Right atrium auricular region (tissue), 2 donors: ENCODE measurements at places on chromosomes 2 and 18.

DNA sequence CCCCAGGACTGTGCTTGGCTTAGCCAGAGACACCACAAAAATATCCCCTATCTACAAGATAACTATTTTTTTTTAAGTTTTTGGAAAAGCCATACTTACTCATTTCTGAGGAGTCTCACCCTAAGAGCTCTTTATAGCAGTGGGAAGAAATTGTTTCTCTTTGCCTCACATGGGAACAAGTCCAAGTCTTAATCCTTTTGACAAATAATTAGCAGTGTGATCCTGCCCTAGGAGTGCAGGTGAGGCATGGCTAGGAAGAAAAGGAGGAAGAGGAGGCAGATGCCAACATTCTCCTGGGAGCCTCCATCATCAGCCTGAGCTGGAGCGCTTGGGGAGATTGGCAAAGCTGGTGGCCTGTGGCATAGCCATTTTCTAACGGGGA lies 115.6 kb downstream of the STPG4 start:
- no peak for DNase-seq

- DNase-seq, result no peak
Measured at GRCh38 chr2:45578056-45578843, 32.8 kb downstream of the SRBD1 start.

DNA sequence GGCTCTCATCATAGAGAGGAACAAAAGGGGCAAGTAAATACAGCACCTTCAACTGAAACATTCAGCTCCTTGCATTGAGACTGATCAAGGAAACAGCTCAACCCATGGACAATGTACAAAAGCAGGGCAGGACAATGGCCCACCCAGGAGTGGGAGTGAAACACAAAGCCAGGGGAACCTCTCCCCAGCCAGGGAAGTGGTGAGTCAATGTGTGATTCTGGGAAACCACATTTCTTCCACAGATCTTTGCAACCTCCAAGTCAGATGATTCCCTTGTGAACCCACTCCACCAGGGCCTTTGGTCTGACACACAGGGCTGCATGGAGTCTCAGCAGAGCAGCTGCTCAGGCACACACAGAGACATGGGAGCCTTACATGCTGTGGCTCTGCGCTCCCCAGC lies 294.5 kb downstream of the NR4A2 start:
- DNase-seq, result no peak

- no peak for DNase-seq
Measured at GRCh38 chr2:193891023-193891422, 1696.3 kb upstream of the TMEFF2 start.

DNA sequence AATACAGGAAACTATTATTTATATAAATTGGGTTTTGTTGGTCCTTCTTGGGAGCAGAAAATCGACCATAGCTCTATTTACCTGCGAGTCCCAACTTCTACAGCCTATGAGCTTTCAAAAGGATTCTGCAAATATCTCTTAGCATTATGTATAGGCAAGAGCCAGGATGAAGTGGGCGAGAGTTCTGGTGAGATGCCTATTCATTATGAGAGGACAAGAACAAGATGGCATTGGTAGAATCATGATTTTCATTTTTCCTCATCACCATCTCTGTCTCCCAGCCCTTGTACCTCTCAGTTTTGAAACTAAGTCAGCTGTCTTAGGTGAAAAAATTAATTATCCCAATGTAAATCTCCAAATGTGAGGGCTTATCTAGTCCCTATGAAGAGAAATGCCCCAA lies 25.0 kb downstream of the WIPF1 start:
- DNase-seq, result no peak

GRCh38 chr2:144780983-144781382 lies 261.1 kb upstream of the ZEB2 start:
- no peak for DNase-seq

DNA sequence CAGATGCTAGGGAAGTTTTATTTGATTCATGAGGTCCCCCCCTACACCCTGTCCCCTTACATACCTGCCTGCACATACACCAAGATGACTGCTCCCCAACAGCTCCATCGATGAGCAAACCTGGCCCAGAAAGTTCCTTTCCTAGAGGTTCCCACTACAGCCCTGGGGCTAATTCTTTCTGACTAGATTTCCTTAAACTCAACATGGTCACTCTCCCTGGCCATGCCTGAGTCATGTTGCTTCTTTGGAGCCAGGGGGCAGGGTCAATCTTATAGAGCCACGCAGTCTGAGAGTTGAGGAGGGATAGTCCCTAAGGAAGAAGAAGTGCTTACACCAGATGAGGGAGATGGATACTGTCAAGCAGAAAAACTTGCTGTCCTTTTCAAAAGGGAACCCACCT lies 67.7 kb upstream of the GLI2 start:
- DNase-seq, result no peak

GRCh38 chr2:46259777-46260168 lies 37.4 kb upstream of the EPAS1 start:
- DNase-seq, result no peak
